NAMALWA (cell line): ENCODE measurements at places on chromosomes 11 and 22.

GRCh38 chr11:97574976-97575665 lies 1185.3 kb downstream of the JRKL start:
- DNase-seq = no peak

DNA sequence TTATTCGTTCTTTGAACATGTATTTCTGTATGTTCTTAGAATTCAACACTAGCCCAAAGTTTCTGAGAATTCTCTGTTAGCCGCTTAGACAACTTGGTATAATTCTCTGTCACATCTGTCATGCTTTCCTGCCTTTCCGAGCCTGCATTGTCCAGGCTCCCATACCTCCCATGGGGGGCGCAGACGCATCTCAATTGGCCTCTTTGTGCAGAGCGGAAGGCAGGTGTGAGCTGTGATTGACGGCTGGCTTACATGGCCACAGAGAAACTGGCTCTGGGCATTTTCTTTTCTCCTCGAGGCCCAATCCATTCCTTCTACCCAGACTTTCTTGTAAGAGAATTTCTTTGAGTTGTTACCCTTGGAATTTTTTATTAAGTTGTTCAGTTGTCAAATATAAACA lies 132.7 kb upstream of the SESN3 start:
- DNase-seq = no peak

DNA sequence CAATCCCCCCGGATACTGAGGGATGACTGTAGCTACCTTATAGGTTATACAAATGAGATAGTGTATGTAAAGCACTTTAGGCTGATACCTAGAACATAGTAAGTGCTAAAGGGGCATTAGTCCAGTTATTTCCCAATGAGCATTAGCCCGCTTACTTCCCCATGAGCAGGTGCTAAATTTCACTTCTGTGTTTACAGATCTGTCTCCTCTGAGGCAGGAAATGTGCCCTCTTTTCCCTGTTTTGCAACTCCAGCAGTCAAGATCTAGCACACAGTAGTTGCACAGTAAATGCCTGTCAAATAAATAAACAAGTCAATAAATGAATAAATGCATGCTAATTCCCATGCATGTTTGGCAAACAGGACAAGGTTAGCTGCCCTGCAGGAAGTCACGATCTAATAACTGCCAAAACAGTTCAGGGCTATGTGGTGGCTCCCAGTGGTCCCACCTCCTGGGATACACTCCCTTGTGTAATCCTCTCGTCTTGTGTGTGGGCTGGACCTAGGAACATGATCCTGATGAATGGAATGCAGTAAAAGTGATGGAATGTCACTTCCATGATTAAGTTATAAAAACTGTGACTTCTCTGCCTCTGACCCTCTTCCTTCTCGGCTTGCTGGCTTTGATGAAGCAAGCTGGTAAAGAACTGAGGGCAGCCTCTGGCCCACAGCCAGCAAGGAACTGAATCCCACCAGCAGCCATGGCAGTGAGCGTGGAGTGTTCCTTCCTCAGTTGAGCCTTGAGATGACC lies 459.0 kb downstream of the SOX6 start:
- DNase-seq = no peak

- no peak for DNase-seq
Observed at GRCh38 chr11:5297721-5298323, 3.9 kb downstream of the OR51B4 start.

DNA sequence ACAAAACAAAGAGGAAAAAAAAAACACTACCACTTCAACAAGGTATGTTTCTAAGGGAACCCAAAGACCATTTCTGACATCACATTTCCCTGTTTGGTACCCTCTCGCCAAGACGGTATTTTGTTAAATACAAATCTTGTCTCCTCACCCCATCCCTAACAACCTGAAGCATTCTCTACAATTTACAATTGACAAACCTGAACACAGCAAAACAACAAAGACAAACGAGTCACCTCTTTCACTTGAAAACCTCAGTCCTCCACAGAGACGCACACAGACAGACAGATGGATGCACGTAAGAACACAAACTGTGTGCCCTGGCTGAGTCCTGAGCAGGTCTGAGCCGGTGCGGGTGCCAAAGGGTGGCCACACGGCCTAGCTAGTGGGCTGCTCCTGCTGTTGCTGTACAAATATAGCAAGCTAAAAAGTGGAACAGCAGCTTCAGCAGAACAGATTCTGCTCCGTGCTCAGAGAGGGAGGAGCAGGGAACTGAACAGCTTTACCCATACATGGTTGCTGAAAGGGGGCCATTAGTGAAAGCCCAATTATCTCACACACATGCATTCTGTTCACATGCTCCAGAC lies 28.5 kb downstream of the CELF1 start:
- DNase-seq = no peak

DNA sequence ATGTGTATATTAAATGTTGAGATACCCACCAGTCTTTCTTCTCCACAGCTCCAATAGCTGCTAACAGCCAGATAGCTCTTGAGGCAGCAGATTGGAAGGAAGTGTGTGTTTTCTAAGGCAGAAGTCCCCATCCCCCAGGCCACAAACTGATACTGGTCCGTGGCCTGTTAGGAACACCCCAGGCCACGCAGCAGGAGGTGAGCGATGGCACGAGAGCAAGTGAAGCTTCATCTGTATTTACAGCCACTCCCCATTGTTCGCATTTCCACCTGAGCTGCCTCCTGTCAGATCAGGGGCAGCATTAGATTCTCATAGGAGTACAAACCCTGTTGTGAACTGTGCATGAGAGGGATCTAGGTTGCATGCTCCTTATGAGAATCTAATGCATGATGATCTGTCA lies 12.7 kb downstream of the CCDC73 start:
- no peak for DNase-seq

GRCh38 chr22:29491012-29491411 lies 11.0 kb downstream of the NEFH start:
- DNase-seq = no peak

DNA sequence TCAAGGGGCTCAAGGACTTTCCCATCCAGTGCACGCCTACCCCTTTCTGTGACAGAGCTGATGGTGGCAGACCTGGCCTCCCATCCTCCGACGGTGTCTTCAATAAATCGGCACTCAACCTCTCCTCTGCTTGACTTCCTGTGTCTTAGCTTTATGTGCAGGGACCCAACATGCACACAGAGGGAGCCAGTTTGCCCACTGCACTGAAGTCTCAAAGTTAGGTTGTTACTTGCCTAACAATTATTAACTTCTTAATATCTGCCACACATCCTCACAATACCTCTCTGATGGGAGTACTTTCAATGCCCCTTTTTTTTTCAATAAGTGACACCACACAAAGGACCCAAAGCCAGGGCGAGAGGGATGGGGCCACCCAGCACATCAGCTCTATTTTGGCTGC lies 3.6 kb downstream of the IZUMO1R start:
- DNase-seq = no peak

DNA sequence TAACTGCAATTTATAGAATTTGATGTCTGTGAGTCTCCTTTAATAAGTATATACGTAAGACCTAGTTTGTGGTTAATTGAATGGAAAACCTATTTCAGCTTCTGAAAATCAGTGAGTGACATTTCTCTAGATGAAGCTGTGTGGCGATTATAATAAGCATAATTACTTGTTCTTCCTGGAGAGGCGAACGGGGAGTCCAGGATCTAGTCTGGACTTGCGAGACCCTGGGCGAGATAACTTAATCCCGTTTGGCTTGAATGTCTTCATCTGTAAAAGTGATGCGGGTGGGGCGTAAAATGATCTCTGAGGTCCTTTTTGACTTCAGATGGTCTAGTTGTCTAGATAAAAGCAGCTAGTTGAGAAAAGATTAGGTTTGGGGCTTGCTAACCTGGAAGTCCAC lies 1.1 kb downstream of the PRRG4 start:
- DNase-seq = no peak

DNA sequence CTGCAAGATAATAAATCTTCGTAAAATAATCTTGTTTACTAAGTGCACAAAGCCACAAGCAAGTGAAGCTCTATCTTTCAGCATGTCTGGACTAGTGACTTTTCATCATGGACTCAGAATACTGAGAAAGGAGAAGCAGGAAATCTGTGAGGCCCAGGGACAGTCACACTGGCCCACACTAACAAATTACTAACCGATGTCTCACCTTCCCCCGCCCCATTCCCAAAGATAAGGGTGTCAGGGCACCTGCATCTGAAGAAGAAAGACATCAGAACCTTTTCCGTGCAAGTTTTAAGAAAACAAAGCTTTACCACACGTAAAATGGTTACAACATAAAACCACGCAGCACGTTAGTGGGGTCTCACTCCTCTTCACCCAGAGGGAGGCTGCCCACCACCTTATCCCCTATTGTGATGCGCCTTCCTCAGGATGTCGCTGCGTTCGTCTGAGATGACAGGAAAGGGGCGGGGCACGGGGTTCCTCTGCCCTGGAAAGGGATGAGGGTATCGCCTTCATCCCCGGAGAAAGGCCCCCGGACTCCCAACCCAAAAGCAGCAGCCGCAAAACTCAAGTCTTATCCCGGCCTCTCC lies 616 bp downstream of the BTBD10 start:
- DNase-seq = peak; percentile 68

DNA sequence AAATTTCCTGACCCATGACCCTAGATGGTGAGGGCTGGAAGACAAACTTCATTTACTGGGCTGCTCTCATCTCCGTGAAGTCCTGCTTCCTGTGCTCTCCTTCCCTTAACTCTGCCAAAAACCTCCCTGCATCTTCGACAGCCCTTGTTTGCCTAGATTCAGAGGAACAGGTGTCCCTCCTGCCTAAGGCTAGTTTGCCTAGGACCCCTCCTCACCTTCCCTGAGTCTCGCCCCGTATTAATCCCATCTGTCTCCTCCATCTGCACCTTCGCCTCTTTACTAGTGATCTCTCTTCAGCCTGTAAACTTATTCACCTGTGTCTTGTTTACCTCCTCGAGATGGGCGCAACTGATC lies 33.1 kb downstream of the EIF3F start:
- DNase-seq = no peak

DNA sequence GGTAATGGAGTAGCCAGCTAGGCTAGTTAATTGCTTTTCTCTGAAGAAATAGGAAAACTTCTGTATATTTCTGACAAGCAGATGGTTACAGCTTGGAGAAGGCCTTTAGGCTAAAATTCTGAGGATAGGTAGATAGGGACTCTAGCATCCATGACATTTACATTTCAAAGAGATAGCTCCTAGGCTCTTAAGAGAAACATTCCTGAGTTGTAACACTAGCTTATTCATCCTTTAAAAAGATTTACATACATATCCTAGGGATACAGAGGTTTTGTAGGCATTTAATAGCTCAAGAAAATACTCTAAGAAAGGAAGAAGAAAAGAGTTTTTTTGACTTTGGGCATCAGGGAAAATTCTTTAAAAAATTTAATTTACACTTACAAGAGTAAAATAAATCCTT lies 130.9 kb upstream of the CCDC179 start:
- no peak for DNase-seq

GRCh38 chr22:39220890-39221850 lies 23.6 kb downstream of the PDGFB start:
- DNase-seq = no peak

- peak; percentile 51 for DNase-seq
Observed at GRCh38 chr11:118437208-118438125, 1.2 kb downstream of the KMT2A start.

GRCh38 chr22:19522881-19523239 lies 1.4 kb downstream of the CLDN5 start:
- DNase-seq = no peak

- DNase-seq = no peak
Observed at GRCh38 chr11:93498641-93499040, 44.5 kb downstream of the SMCO4 start.

DNA sequence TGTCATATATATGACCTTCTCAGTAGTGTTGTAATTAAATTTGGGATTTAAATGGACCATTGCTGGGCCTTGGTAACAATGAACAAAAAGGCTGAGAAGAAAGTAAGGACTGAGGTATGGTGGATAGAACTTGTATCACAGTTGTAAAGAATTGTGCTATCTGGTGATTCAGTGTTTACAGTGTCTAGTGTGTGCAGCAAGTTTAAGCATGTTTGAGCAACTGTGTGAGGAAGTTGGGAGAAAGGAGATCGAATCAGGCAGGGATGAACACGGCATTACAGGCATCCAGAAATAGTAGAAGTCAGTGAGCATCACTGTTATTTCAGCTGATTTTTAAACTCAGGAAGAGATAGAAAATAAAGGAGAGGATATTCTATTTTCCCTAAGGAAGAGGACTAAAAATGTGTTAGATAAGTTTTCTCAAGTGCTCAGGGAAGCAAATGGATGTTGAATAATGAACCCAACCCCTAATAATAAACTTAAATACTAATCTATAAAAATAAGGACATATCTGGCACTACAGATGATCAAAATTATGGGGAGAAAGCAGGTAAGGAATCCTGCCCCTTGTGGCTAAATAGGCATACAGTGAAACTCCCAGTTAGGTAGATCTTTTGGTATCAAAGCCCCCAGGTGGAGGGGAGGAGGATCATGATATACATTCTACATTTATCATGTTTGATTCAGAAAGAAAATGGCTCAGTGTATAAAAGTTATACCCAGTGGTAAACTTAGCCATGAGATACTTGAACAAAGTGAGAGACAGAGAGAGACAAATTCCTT lies 361.0 kb upstream of the ANO3 start:
- DNase-seq = peak; percentile 44

DNA sequence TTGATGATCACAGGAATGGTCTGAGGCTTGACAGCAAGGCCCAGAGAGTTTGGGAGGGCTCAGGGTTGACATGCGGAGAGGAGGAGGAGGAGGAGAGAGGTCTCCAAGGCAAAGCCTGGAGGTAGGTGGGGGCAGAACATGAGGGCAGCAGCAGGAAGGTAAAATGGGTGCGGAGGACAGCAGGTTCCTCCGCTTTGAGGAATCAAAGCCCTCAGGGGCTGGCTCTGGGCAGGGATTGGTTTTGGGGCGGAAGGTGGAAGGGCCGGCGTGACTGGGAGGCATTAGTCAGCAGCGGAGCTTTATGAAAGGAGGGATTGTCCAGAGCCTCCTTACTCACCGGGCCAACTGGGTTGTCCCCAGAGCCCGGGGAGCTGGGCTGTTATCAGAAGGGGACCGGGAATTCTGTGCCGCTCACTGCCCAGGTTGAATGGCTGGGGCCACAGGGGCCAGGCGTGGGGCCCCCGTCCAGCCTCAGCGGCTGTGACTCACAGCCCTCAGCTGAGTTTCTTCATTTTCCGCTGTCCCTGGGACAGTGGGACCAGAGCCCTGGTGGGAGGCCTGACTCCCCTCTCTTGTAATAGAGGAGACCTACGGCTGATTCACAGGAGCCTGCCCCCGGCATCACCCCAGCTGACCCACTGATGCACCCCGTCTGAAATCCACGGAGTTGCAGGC lies 36.2 kb downstream of the LIF start:
- DNase-seq = no peak

- no peak for DNase-seq
Observed at GRCh38 chr11:103552086-103552485, 442.9 kb downstream of the DYNC2H1 start.

DNA sequence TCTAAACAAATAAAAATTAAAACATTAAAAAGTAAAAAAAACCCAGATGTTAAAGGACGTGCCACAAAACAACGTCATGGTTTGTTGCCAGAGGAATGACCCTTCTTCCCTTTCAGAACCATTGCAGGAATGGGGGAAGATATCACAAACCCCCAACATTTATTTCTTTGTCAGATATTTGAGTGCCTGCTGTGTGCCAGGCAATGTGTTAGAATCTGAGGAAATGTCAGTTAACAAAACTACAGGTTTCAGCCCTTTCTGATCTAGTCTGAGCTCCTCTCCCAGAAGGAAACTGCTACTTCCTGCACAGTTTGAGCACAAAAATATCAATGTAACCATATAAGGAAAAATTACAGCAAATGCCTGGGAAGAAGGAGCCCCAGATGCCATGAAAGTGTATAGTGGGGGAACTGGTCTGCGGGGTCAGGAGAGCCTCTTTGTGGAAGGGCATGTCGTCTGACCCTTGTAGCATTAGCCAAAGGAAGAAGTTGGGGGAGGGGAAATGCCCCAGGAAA lies 7.1 kb upstream of the NHERF4 start:
- DNase-seq = no peak
